Germinal center (tissue), 1 donor: ENCODE measurements at places on chromosomes 1 and 21.

DNA sequence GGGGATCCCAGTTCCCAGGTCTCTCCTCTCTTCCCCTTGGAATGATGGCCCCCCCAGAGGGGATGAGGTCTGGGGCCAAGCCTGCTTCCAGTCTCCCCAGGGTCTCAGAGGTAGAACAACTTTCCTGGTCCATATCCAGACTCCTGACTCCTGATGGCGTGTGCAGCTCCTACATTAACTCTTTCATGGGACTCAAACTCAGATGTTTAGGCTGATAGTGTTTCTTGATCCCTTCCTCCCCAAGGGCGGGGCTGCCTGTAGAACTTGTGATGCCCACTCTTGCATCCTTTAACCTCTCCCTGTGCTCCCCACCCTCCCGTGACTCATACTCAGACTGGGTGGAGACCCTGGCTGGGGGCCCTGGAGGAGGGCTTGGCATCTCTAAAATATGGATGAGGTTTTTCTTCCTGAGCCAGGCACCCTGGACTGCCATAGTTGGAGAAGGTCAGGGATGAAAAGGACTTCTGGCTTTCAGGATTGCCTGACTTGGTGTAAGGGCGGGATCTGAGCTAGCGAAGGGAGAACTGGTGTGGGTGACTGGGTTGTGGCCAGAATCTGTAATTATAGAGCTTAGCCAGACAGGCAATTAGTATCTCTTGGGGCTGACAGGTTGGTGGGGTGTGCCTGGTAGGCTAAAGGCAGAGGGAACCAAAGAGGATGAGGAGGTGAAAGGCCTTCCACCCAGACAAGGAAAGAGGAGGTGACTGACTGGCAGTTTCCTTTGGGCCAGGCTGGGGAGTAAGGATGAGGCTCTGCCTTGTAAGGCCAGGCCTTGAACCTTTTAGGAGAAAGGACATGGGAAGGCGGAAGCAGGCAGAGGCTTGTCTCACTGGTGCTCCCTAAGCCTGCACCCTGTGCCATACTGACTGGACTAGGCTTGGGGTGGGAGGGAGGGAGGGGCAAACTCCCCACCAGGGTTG lies 1.5 kb downstream of the ATP8B2 start:
- DNase-seq: no peak

DNA sequence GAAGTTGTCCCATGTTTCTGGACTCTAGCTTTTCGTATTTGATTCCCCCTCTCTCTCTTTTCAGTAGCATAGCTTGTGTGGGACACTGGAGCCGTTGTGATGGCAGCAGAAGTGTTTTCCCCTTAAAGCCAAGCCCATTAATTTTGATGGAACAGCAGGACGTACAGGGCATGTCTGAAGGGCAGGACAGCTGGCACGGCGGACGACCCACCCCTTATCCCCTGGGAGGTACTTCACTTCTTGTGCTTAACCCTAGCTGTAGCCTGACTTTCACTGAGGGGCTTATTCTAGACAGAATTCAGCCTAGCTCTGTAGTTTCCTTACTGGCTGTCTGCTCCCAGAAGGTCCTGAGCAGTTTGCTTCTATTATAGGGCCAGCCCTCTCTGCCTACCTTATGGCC lies 8.6 kb upstream of the PPFIA4 start:
- DNase-seq: no peak

- DNase-seq: no peak
Observed at GRCh38 chr21:21712748-21713520, 714.7 kb downstream of the NCAM2 start.

DNA sequence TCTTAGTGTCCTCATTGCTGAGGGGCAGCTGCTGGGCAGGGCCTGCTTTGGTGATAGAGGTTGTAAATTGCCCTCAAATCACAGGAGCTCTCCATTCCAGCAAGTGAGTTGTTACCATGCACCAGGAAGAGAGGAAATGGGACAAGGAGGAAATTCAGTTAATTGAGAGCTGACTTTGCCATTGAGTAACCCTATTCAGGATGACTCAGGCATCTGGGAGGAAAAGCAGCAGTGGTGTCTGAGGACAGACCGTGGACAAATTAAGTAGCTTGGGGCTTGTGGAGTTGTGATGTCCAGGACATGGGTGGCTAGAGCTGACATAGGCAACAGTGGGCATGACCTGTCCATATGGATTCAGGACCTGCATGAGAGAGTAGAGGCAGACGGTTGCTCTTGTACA lies 5.9 kb downstream of the ARHGEF10L start:
- DNase-seq: no peak

DNA sequence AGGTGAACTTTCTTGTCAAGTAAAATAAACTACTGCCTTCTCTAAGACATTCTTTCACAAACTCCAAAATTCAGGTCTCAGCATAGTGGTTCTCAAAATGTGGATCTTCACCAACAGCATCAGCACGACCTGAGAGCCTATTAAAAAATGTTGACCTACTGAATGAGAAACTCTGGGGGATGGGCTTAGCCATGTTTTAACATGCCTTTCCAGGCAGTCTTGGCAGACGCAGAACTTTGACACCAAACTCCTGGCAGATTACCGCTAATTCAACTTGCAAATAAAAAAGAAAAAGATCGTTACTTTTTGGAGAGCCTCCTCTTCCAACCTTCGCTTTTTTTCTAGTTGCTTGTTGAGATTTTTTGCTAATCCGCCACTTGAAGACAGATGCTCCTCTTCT lies 35.1 kb downstream of the ARHGAP29 start:
- DNase-seq: no peak

- DNase-seq: no peak
Observed at GRCh38 chr1:22788254-22788661, 77.6 kb downstream of the EPHB2 start.

GRCh38 chr1:39907528-39908453 lies 6.1 kb upstream of the MYCL start:
- no peak for DNase-seq

DNA sequence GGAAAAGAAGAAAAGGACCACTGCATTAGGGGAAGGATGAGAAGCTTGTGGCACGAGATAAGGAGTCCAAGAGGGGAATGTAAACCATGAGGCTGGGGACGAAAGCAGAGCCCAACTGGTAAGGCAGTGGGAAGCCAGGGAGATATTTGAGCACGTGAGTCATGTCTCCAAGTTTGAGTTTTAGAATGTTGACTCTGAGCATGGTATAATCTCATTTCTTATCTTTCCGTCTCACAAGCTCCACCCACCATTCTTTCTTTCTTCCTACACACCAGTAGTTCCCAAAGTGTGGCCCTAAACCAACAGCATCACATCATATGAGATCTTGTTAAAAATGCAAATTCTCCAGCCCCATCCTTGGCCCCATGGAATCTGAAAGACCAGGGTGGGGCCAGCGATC lies 145.3 kb downstream of the PLPP3 start:
- no peak for DNase-seq

DNA sequence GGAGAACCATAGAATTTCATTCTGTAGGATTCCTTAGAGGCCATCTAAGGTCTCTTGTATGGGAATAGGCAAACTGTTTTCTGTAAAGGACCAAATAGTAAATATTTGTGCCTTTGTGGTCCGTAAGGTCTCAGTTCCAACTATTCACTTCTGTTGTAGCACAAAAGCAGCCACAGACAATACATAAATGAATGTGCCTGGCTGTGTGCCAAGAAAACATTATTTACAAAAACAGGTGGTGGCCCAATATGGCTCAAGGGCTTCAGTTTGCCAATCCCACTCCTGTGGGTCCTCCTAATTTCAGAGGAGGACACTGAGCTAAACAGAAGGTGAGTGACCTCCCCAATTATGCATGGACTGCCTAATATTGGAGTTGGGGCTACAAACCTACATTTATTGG lies 67.6 kb upstream of the EDEM3 start:
- no peak for DNase-seq

GRCh38 chr1:43814401-43814800 lies 107.1 kb downstream of the ST3GAL3 start:
- DNase-seq: no peak

DNA sequence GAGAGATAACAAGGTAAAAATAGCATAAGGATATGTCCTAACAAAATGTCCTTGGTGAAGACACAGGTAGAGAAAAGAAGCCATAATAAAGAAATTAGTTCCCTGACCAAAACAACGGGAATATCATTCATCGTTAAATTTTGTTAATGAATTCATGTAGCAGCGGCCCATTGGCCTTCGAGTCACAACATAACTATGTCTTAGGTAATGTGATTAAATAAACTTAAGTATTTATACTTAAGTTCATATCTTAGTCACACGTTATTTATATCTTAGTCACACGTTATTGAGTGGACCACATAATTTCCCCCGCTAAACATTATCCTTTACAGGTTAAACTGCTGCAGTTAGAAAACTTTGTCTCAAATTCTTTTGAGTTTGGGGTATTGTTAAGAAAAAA lies 1.2 kb downstream of the NEXN start:
- no peak for DNase-seq

- DNase-seq: no peak
Observed at GRCh38 chr1:3645247-3645646, 4.7 kb downstream of the WRAP73 start.

- DNase-seq: peak; percentile 90
Observed at GRCh38 chr1:26833432-26834405, 7.2 kb downstream of the ZDHHC18 start.

- no peak for DNase-seq
Observed at GRCh38 chr1:79519084-79519760, 512.7 kb upstream of the ADGRL4 start.

DNA sequence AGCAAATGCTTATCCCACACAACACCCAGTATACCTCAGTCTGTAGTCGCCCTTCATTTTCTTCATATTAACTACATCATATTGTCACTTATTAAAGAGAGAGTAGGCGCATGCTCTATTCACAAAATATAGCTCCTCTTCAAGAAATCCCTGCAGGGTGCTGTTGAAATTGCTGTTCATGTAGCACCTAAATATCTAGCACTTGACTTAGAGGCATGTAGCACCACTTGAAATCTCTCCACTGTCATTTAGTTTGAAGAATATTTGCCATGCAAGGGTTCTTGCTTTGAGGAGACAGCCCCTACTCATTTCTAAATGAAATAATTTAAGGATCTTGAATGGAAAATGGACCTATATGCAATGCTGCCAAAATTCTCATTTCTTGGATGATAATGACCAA lies 20.9 kb upstream of the LRRC8B start:
- DNase-seq: no peak

DNA sequence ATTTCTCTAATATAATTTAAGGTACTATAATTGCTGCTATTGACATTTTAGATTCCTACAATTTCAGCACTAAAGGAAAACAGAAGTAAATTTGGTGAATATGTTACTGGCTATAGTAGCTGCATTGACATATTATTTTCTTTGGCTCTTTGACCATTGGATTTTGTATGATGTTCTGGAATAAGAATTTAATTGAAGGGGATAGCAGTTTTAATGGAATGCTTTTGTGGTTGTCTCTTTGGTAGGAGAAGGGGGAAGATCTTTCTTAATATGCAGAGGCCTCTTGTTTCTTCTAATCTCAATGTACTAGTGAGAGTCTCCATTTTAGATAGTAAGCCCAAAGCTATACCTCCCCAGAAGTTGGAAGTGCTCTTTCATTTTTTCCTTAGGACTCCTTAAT lies 6.9 kb downstream of the DTL start:
- no peak for DNase-seq

- DNase-seq: no peak
Observed at GRCh38 chr1:204883405-204883804, 12.7 kb downstream of the NFASC start.

DNA sequence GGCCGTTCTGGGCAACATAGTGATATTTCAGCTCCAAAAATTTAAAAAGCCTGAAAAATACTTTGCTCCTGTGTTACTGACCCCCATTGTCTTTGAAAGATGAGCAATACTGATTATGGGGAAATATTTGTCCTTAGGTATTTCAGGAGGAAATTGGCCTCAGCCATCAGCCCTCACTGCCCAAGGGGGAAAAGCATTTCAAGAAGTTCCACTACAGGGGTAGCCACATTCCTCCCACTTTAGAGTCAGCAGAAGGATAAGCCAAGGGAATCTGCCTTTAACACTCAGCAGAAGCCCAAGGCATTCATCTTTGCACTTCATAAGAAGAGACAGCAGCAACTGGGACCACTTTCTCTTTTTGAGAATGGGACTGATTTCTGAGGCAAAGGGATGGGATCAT lies 40.5 kb upstream of the ZNF326 start:
- DNase-seq: no peak

- DNase-seq: no peak
Observed at GRCh38 chr1:7233237-7233540, 447.9 kb downstream of the CAMTA1 start.

DNA sequence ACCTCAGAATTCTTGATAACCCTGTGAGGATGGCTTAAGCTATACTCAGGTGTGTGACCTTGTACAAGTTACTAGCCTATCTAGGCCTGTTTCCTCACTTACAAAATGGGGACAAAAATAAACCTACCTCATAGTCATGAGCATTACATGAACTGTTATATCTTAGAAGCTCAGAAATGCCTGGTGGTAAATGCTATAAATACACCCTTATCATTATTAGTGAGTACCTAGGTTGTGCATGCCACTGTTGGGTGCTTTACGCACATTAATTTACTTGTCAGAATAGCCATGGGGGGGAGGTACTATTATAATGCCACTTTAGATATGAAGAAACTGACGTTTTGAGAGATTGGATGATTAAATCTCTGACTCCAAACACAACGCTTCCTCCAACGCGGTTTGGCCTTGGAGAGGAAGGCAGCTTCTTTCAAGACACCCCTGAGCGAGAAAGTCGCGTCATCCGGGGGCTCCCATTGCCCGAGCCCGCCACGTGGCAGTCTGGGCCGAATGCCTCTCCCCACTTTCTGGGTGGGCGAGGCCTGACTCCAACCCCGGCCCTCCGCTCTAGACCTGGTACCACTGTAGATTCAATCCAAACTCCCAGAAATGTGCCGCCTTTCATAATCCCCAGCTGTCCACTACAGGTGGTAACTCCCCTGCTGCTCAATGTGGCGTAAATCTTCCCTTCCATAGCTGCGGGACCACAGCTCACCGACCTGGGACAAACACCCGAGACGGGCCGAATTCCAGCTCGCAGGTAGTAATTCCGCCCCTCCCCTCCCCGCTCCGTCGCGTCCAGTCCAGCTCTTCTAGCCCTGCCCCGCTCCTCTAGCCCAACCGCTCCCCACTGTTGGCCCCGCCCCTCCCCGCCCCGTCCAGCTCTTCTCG lies 771 bp upstream of the RAD54L start:
- DNase-seq: peak; percentile 41

DNA sequence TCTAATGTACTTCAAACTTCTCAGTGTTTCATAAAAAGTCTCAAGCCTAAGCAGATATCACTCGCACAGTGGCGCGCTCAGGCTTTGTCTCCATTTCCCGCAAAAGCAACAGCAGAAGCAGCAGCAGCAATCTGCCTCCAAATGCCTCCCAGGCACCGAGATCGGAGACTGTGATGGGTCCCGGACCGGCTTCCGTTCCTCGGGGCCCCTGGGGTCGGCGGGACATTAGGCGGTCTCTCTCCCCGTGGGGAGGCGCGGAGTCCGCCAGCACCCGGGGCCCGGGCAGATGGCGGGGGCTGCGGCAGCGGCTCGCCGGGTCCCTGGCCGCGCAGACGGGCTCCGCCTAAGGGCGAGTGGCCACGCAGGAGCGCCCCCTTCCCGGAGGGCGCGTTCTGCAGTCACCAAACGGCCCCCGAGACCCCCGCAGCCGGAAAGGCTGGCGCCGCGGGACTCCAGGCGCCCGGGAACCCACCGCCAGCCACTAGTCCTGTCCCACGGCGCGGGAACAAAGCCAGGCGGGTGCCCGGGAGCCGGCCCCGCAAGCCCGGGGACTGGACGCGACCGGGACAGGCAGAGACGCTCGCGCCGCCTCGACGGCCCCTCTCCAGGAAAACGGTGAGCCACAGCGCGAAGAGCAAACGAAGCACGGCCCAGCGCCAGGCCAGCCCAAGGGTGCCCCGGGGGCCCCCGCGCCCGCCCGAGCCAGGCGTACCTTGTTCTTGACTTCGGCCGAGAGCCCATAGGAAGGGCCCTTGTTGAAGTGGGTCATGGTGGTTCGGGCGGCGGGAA lies 590 bp downstream of the CNN3 start:
- peak; percentile 33 for DNase-seq
